Astrocyte (in vitro differentiated cells and primary cell): ENCODE measurements at places on chromosomes 3 and 15.

- no peaks in the 10 kb centered on the region for H3K36me3 ChIP-seq
- peaks cover 3% of the 10 kb centered on the region for H3K4me1 ChIP-seq
- H3K27me3 ChIP-seq = peaks cover 39% of the 10 kb centered on the region
- DNase-seq = peak; percentile 65
- H3K4me3 ChIP-seq = no peak overlapping the region
These were observed 1.5 kb downstream of the CYP1A1 start for GRCh38 chr15:74723754-74724334.

DNA sequence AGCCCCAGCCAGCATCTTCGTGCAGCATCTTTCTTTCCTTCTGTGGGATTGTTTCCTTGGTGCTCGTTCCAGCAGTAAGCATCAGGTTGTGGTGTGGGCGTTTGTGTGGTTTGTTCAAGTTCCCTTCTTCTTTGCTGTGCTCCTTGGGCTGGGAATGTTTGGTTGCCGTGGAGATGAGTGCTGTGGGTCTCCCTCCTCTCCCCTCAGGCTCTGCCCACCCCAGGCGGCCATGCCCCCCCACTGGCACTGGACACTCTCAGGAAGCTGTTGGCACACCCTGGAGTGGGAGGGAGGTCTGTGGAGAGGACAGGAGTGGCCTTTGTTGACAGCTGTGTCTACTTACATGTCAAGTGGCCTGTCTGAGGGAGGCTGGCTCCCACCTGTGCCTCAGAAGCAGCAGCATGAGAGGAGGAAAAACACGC is 46.5 kb upstream of the SACM1L start:
- H3K4me1 ChIP-seq = peaks cover 57% of the 10 kb centered on the region
- H3K36me3 ChIP-seq = peaks cover 2% of the 10 kb centered on the region
- peak; percentile 92 for DNase-seq

DNA sequence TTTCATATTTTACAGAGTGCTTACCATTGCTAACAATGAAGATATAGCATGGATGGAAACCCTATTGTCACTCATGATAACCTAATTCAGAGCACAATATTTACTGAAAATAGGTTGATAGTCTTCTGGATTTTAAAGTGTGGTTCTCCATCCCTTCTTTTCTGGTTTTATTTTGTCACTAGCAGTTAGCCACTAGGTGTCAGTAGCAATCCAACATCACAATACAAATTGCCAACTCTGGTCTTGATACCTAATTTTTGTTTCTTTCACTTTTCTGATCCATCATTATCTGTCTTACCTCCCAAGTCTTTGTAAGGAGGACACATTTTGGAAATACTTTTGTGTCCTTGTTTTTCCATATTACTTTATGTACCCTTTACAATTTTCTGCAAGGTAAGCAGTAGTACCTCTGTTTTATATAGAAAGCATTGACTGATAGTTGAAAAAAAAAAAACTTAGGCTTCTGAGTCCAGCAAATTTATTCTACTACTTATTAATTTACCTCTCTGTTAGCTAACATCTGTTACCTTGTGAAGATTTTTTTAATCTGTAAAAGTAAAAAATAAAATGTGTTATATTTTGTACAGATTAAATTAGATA is 28.3 kb upstream of the CRYBG3 start:
- no peak overlapping the region for H3K4me3 ChIP-seq
- no peaks in the 10 kb centered on the region for H3K36me3 ChIP-seq
- H3K27ac ChIP-seq = no peak overlapping the region
- no peaks in the 10 kb centered on the region for H3K27me3 ChIP-seq

DNA sequence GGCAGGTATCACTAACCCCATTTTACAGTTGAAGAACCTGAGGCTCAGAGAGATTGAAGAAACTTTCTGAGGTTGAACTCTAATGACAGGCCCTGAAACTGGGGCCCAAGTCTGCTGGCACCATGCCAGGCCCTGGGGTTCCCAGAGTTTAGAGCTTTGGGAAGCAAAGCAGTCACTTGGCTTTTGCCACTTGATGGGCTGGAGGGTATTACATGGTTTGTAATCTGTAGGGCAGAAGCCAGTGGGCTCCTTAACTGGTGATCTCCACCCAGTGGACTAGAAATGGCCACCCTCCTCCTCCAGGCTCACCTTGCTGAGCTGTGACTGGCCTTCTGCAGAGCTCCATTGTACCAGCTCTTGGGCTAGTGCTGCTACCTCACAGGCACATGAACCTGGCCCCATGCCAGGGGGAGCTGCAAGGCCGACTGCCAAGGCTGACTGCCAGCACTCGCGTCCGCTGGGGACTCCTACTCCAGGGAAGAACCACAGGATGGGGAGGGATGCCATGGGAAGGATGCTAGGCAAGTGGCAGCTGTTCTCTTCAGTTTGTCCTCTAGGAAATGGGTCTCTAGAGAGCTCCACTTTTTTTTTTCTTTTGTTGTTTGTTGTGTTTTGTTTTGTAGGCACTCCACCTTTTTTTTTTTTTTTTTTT is 104.8 kb downstream of the ETFA start:
- H3K4me1 ChIP-seq = no peaks in the 10 kb centered on the region
- H3K4me3 ChIP-seq = no peak overlapping the region
- no peak overlapping the region for H3K27ac ChIP-seq

DNA sequence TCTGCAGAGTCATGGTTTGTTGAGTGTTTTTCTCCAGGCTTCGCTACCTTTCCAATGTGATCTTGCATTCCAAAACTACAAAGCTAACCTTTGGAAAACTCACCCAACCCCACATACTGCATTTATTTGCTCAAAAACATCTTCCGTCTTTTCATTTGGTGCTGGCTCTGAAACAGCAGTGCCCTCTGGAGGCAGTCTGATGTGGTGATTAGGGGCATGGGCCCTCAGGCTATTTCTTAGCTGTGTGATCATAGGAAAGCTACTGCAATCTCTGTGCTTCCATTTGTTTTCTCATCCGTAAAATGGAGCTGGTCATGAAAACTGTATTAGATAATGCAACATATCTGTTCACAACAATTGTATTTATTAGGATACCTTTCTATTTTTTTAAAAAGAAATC is 47.0 kb downstream of the MTHFS start:
- H3K4me1 ChIP-seq = peaks cover 4% of the 10 kb centered on the region
- H3K27ac ChIP-seq = no peak overlapping the region
- no peaks in the 10 kb centered on the region for H3K36me3 ChIP-seq
- DNase-seq = peak; percentile 22
- H3K4me3 ChIP-seq = no peak overlapping the region
- H3K27me3 ChIP-seq = no peaks in the 10 kb centered on the region

- no peak for DNase-seq
- H3K27me3 ChIP-seq = no peaks in the 10 kb centered on the region
- H3K27ac ChIP-seq = no peak overlapping the region
These were observed 169.9 kb downstream of the XXYLT1 start for GRCh38 chr3:195101001-195101583.

DNA sequence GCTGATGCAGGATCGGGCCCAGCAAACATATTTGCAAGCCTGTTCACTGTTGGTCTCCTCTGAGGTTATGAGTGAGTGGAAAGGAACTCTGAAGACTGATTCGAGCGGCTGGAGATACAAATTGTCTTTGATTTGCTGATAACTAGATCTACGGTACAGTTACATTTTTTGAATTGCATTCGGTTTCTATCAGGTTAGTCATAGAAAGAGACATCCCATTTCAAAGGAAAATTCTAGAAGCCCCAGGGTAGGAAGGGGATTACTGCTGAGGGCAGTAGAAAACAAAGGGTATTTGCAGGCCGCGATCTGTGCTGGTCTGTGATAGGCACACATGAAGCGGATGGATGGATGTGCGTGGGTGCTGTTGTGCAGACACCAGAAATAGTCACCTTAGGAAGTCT is 228.4 kb downstream of the ITPR1 start:
- no peak overlapping the region for H3K4me3 ChIP-seq
- H3K4me1 ChIP-seq = peaks cover 48% of the 10 kb centered on the region
- no peaks in the 10 kb centered on the region for H3K36me3 ChIP-seq
- no peaks in the 10 kb centered on the region for H3K27me3 ChIP-seq
